ENCODE measurements at places on chromosomes 7 and 10.
A peak's percentile ranks its signal among the peaks of the same experiment; 100 is the strongest.

DNA sequence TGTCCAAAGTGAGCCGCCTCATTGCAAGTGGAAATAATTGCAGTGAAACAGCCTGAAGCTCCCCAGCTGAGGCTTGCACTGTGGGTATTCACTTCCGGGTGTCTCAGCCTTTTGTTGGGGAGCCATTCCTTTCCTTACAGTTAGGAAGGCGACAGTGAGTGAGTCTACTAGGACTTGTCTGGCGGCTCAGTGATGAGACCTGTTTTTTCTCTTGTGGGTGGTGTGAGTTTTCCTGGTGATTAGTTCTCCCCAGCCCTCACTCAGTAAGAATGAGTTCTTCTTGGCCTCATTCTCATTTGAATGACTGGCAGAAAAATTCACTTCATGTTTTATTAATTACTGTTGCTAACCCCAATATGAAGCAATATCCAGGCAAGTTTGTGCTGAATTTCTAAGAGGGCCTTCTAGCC is 2.6 kb downstream of the PGAM1 start:
- peak; percentile 51 for DNase-seq

DNA sequence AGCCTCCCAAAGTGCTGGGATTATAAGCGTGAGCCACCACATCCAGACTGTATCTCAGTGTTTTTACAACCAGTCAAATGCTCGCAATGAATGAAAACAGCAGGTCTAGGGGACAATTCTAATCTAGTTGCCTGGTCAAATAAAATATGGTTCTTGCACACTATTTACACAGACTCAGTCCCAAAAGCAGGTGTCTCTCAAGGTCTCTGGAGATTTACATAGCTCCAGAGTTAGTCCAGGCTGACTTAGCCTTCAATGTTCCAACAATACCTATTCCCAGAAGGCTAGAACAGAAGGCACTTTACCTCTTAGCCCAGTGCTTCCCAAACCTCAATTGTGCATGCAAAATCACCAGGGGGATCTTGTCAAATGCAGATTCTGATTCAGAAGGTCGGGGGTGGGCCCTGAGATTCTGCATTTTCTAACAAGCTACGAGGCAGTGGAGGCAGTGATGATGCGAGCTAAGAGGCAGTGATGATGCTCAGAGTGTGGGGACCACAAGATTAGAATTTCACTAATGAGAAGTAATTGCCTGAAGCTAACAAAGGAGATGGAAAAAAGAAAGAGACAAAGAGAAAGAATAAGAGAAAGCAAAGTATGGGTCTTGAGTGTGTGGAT is 6.4 kb downstream of the KIAA1549 start:
- DNase-seq = no peak

DNA sequence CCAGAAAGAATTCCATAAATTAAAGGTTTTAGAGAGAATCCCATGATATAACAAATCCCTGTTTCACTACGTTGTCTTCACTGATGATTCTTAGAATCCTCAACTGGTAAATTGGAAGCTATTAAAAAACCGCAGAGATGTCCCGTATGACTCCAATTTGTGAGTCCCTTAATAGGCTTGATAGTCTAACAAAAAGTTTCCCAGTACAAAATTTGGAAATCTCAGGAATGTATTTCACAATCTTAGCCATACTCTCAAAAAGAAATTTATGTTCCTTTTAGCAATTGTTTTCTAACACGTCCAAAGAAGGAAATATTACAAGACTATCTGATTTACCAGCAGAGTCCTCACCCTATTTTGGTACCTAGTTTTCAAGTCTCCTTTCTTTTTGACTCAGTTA is 2.5 kb downstream of the TES start:
- no peak for DNase-seq

DNA sequence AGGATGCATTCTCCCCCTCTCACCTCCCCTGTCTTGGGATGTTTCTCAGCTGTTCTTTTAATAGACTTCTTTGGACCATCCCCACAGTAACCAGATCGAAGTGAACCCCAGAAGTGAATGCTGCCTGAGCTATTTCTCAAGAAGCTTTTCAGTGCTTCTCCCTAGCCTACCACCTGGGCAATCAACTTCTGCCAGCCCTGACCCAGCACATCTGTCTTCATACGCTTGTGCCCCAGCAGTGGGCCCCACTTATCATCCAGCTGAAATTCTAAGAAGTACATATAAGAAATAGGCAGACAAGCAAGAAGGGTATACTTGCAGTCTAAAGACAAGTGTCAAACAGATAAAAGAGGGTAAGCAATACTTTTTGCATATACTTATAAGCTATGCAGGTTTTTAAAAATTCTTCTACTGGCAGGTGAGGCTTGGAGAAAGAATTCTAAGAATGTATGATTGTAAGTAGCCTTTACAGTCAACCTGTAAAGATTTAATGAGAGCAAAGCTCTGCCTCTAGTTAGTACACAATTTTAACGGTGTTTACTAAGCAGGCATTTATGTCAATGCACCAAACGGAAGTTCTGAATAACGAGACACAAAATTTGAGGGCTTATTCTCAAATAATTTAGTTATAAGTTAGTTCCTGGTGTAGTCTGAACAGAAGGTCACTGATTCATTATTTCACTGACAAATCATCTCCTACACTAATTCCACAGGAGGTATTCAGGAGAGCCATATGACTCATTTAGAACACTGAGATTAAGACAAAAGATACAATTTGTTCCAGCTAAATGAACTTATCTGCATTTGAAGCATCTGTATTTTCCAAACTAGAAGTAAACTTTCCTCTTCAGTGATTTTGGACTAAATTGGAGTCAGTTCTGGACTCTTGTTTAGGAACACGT is 83.3 kb downstream of the RNLS start:
- no peak for DNase-seq

DNA sequence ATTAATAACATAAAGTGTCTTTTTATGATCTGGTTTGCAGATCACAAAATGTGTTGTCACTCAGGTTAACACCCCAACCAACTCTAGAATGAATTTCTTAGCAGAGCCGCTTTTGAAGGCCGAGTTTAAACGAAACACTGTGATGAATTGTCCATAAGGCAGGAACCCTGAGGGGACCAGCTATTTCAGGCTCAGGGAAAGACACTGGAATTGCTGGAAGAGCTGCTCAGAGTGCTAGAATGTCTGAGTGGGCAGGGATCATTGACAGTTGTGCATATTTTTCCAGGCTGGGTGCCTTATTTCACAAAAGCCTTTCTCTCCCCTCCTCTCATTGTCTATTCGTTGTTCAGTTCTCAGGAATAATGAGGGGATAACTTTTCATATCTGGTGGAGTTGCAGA is 68.7 kb upstream of the PRKG1 start:
- no peak for DNase-seq

GRCh38 chr10:106540645-106541044 is 623.9 kb downstream of the SORCS1 start:
- no peak for DNase-seq

DNA sequence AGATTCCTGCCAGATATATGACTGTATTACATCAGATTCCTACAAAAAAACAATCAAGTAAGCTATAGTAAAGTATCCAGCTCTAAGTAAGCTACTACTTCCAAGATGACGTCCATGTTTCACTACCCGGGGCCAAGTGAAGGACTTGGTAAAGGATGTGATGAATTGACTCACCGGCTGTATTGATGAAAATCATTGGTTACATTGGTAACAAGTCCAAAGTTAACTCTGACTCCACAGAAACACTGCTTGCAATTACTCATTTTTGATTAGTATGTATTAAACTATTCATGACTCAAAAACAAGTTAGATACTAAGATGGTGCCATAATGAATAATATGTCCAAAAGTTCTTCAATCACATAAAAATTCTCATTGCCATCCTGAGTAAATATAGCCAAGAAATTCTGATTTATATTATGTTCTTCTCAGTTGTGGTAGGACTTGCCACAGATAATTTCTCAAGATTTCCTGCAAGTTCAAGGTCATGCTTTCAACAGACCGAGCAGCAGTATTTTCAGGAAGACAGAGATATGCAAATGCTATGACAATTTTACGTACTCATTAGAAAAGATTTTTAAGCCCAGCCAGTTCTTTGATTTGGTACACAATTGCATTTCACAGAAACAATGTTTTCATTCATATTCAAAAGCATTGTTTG is 12.6 kb upstream of the DNAJC1 start:
- DNase-seq = no peak

DNA sequence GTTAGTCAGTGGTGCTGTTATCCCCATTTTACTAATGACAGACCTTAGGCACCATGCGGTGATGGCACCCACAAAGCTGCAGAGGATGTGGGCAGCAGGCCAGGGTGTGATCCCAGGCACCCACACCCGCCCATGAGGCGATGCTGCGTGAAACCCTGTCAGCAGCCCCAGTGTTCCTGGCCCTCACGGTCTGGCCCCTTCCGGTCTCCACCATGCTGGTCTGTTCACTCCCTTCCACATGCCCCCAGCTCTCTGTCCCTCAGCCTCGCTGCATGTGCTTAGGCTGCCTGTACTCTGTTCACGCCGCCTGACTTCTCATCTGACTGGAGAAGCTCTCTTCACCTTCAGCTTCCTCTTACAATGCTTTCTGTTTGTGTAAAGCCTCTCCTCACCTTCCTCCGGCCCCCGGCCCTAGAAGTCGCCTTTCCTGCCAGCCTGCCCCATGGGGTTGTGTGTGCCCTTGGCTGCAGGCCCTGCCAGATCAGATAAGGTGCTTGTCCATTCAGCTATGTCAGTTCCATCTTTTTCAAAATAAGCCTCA is 17.6 kb upstream of the ORAI2 start:
- DNase-seq = peak; percentile 85

DNA sequence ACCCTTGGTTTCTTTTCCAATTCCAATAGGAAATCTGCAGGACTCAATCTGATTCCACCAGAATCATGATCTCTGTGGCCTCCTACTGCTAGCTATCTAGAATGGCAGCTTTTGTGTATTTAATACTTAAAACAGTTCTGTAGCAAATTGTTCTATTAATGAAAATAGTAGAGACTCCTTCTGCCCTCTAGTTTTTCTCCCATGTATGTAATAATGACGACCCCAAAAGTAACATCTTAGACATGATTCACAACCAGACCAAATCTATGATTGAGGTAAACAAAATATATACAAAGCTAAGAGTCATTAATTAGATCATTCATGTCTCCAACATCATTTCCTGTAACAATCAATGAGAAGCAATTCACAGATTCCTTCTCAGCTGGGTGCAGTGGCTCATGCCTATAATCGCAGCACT is 259.1 kb upstream of the MKLN1 start:
- DNase-seq = no peak

DNA sequence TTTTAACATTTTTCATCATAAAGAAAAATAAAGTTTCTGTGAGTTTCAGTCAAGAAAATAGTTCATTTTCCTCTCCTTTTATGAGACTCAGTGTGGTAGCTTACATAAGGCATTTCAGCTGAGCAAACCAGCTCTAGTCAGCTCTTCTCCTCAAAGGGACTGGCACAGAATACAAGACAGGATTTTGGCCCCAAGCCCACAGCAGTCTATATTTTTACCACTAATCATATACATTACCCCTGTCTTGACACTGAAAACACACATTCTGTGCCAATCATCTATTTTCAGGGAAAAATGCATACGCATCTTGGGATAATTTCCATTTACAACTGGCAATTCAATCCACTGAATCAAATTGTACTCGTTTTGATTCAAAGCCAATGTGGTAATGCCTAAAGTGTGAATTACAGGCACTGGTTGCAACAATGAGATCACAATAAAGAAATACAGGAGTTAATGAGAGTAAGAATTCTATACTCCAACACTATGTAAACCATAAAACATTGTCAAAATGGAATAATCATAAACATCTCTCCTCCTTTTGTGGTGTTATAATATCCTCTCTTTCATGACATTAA is 186.4 kb downstream of the CACNA2D1 start:
- no peak for DNase-seq

DNA sequence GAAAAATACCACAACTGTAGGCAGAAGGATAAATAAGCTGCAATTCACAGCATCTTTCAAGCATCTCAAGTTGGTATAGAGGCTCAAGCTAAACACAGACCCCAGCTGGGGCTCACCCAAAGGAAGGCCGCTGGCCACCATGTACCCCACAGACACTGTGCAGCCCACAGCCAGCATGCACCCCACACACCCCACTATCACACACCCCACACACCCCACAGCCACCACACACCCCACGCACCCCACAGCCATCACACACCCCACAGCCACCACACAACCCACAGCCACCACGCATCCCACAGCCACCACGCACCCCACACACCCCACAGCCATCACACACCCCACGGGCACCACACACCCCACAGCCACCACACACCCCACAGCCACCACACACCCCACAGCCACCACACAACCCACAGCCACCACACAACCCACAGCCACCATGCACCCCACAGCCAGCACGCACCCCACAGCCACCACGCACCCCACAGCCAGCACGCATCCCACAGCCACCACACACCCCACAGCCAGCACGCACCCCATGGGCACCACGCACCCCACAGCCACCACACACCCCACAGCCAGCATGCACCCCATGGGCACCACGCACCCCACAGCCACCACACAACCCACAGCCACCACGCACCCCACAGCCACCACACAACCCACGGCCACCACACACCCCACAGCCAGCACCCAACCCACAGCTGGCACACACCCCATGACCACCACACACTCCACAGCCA is 214.7 kb downstream of the DNAJB6 start:
- no peak for DNase-seq

- no peak for DNase-seq
Measured at GRCh38 chr7:157886266-157886665, 549.5 kb downstream of the DNAJB6 start.

- no peak for DNase-seq
Measured at GRCh38 chr7:128304212-128304611, 39.5 kb downstream of the RBM28 start.

DNA sequence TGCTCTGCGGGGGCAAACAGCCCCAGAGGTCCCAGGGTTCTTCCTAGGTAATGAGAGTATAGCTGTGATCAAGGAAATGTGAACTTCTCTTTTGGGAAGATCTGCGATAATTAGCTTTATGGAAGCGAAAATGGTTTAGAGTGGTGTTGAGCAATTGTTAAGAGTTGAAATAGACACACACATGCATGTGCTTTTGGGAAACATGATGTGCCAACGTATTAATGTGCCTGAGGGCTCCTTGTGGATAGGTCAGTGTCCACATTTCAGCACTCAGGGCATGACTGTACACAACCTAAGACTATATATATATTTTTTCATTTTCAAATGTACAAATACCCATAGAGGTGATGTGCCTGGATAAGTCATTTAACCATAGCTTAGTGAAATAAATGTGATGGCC is 67.0 kb downstream of the GSDME start:
- DNase-seq = no peak

- DNase-seq = no peak
Measured at GRCh38 chr7:70673778-70674570, 458.0 kb upstream of the GALNT17 start.

DNA sequence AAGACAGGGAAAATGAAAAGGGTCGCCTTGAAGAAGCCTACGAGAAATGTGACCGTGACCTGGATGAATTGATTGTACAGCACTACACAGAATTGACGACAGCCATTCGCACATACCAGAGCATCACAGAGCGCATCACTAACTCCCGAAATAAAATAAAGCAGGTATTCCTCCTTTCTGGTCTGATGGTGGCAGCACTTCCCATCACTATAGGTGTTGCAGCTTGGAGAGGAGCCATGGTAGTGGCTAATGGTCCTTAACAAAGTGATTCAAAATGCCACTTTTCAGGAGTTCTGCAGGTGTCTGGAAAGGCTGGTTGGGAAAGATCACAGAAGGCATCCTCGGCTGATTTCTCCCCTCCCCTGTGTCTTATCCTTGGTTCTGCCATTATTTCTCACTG is 22.1 kb downstream of the EXOC4 start:
- no peak for DNase-seq

GRCh38 chr7:27088002-27088922 is 7.5 kb downstream of the HOXA1 start:
- no peak for DNase-seq

Data from activated CD4-positive, alpha-beta T cell treated with anti-CD3 and anti-CD28 coated beads, Interleukin-2, amount 50 U/mL, for 16 hours (primary cell).